GM23338 (cell line): ENCODE measurements at places on chromosomes 11 and 22. TPM values are rescaled to one million over a fixed set of nuclear protein-coding genes. Genes with fewer than 3 reads are reported as not detected.

GRCh38 chr11:62077132-62077531 is 46.7 kb upstream of the INCENP start:
- H3K27ac ChIP-seq = no peak overlapping the region
- no peaks in the 10 kb centered on the region for H3K4me1 ChIP-seq
- H3K36me3 ChIP-seq = no peaks in the 10 kb centered on the region
- H3K4me3 ChIP-seq = no peak overlapping the region

GRCh38 chr11:94934362-94934761 is 39.0 kb downstream of the CWC15 start:
- H3K27ac ChIP-seq = no peak overlapping the region
- peaks cover 13% of the 10 kb centered on the region for H3K4me1 ChIP-seq
- no peak overlapping the region for H3K4me3 ChIP-seq
- no peaks in the 10 kb centered on the region for H3K27me3 ChIP-seq

DNA sequence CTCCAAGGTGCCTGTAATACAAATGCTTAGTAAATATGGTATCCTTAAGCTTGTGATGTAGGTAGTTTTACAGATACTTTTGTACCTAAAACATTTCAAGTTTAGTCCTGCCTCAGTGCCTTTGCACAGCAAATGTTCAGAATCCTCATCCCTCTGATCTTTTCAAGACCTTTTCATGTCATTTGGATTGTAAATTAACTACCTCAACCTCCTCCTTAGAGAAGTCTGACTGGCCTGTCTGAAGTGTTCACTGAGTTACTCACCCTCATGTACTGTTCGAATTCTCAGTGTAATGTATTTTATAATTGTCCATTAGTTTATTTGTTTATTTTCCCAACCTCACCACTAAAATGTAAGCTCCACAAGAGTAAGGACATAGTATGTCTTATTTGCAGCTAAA is 147.5 kb downstream of the ELP4 start:
- H3K27ac ChIP-seq = no peak overlapping the region
- no peaks in the 10 kb centered on the region for H3K36me3 ChIP-seq
- no peaks in the 10 kb centered on the region for H3K4me1 ChIP-seq
- H3K27me3 ChIP-seq = no peaks in the 10 kb centered on the region
- H3K4me3 ChIP-seq = no peak overlapping the region
- DNase-seq = no peak

ART1 gene
- not detected in 2 replicates for total RNA-seq
